ENCODE measurements at places on chromosomes 12 and 14.

DNA sequence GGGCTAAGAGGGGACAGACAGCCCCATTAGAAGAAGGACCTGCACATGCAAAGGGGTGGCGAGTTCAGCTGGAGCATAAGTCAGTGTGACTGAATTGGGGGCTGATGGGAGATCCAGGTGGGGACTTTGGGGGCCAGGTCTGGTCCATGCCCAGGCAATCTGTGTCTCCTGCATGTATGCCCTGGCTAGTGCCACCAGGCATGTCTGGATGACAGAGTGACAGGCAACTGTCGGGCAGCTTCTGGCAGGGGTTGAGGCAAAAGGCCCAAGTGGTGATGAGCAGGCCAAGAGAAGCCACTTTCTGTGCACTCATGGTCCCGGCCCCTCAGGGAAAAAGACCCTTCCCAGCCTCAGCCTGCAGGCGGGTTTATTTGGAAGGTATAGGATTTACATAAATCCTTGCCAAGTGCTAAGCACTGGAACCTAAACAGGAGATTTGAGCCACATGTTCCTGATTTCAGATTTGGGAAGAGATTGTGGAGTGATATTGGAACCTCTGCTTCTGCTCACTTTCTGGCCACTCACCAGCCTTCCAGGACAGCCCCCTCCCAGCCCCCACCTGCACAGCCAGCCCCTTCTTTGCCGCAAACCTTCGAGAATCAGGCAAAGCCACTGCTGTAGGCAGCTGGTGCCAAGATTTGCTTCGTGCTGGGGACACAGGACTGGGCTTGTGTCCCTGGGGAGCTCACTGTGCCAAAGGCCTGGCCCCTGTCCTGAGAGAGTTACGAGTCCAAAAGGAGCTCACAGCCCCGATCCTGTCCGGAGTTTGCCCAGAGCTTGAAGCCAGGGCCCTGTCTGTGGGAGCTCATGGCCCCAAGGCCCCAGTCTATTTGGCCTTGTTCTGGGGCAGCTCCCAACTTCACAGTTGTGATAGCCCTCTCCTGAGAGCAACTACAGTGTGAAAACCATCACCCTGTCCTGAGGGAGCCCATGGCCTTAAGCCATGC lies 232.5 kb upstream of the RTL1 start:
- DNase-seq = peak; percentile 2

- DNase-seq = no peak
Measured at GRCh38 chr12:27347779-27348178, 15.1 kb downstream of the BMAL2 start.

DNA sequence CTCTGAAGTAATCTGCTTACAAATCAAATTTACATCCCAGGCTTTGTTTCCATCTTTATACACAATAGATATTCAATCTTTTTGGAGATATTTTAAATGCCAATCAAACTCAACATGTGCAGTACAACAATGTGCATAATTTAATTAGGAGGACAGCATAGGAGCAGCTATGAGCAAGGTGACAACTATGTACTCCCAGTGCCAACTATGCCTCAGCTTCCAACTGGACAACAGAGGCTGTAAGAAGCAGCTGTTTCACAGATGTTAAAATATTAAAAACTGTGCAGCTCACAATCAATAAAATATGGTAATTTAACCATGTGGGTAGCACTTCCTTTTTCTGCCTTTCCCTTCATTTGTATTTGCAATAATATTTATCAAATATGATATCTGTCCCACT lies 99.9 kb downstream of the ST8SIA1 start:
- no peak for DNase-seq

- DNase-seq = no peak
Measured at GRCh38 chr12:21607701-21608100, 3.1 kb upstream of the GYS2 start.

DNA sequence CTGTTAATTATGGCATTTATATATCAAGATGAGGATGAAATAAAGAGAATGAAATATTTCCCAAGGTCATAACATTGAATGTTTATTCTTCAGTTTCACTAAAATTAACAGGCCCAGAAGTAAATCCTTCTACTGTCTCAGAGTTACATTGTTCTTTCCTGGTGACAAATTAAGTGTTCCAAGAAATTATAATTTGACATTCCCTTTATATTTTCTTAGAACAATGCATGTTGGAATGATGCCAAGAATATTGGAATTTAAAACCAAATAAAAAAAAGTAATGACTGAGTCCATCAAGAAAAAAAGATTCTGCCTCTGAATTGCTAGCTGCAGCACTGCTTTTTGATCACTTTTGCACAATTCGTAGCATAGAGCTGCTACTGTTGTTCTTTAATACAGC lies 152.1 kb downstream of the METTL25 start:
- DNase-seq = no peak

DNA sequence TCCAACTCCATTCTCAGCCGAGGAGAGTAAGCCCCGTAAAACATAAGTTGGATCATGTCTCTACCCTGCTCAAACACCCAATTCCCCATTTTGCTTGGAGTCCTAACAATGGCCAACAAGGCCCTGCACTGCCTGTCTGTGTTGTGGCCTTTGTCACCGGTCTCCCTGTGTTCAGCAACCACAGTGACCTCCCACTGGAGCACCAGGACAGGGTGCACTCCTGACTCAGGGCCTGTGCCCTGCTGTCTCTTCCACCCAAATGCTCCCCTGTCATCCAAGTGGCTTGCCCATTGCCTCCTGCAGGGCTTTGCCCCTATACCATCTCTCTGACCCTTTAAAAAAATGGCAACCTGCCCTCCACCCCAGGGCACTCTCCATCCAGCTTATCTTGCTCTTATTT lies 4.4 kb upstream of the KRT85 start:
- no peak for DNase-seq

DNA sequence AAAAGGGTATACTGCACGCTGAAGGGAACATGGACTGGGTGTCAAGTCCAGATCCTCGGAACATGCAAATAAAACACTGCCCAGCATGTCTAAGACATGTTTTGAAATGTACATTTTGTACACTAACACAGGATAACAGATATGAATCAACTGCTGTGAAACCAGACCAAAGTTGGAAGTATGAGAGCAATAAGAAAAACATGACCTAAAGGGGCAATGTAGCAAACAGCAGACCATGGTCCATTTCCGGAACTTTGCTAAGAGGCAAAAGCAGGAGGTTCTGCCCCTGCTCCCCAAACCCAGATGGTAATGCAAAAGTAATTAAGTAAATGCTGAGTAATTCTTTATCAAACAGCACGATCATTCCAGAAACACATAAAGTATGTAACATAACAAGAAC lies 125.2 kb downstream of the SLC25A21 start:
- no peak for DNase-seq
